ENCODE measurements at places on chromosomes 13 and 19.

DNA sequence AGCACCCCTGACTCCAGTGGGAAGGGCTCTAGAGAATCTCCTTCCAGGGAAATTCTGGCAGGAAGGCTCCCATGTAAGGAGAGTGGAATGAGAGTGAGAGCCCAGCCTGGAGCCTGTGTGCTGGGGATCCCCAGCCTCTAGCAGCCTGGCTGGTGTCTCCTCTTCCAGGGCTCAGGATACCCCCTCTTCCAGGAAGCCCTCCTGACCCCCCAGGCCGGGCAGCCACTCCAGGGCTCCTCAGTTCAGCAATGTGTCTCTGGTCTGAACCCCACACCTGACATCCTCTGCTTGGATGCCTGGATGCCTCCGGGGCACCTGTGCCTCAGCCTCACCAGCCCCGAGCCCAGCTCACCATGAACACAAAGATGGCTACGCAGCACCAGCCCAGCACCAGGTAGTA, 3.0 kb downstream of the C19orf33 start:
- DNase-seq: no peak

DNA sequence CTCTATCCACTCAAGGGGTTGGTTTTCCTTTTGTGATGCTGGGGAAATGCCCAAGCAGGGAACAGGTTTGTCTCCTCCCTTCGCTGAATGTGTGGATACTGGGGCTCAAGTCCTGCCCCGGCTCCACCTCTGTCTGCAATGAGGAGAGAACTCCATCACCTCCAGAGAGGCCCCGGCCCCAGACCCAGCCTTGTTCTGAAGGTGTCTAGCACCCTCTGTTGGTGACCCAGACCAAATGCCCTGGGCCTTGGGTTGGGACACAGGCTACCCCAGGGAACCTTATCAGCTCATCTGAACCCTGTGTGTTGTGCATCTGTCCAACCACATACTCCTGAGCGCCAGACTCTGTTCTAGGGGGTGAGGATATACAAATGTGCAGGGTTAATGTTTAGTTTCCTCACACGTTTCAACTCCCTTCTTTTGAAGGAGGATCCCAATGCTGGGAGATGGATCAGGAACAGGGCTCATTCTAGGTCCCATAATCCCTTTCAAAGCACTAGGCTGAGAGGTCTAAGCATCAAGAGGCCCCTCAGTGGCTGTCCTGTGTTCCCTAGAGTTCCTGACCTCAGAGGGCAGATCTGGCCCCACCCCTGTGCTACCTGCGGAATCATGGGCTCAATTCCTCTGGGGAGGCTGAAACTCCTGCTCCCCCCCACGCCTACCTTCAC, 112.5 kb upstream of the SLC7A1 start:
- peak; percentile 42 for DNase-seq

- no peak for DNase-seq
Measured at GRCh38 chr19:10214784-10215183, 16.3 kb downstream of the S1PR2 start.

DNA sequence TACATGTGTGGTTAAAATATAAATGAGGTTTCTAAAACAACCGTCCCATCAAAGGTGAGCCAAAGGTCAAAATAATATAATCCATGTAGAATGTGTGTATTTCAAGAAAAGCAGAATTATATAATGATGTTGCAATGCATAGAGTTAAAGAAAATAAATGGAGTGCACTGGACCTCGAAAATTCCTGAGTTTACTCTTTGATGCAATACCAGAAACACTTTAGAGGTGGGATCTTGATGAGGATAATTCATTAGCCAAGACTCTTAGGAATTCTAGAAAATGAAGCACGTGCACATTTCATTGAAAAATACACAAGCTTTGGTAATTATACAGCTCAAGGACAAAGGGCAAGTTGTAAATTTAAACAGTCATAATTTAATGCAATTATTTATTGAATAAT, 508.9 kb upstream of the ARGLU1 start:
- DNase-seq: no peak

DNA sequence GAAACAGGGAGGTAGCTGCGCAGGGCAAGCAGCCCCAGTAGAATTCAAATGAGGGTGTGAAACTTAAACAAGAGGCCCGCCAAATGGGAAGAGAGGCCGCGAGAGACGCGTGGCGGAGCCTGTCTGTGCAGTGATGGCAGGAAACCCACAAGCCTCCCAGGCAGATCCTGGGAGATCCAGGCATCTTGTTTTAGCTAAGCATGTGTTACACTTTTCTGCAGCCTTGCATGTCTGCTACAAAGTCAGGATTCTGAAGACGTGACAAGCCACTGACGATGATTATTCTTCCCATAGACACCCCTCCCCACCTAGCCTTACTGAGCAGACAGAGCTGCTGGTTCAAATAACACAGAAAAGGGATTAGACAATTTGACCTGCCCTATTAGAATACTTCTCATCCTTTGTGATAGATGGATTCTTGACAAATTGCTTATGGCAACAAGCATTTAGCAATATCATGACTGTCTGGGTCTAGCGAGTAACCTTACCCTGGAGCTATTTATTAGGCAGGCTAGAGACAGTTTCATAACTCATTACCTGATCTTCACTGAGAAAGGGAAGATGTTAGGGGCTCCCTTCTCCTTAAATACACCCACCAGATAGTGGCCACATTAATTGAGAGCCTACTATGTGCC, 185.2 kb upstream of the IRS2 start:
- DNase-seq: no peak

DNA sequence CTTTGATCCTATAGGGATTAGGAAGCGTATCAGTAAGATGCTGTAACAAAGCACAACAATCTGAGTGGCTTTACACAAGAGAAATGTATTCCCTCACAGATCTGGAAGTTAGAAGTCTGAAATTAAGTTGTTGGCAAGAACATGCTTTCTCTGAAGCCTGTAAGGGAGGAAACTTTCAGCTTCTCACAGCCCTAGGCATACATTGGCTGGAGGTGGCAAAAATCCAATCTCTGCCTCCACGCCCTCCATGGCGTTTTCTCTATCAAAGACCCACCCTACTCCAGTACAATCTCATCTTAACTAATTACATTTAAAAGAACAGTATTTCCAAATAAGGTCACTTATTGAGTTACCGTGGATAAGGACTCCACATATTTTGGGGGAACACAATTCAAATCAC, 211.9 kb downstream of the TDRD3 start:
- no peak for DNase-seq

DNA sequence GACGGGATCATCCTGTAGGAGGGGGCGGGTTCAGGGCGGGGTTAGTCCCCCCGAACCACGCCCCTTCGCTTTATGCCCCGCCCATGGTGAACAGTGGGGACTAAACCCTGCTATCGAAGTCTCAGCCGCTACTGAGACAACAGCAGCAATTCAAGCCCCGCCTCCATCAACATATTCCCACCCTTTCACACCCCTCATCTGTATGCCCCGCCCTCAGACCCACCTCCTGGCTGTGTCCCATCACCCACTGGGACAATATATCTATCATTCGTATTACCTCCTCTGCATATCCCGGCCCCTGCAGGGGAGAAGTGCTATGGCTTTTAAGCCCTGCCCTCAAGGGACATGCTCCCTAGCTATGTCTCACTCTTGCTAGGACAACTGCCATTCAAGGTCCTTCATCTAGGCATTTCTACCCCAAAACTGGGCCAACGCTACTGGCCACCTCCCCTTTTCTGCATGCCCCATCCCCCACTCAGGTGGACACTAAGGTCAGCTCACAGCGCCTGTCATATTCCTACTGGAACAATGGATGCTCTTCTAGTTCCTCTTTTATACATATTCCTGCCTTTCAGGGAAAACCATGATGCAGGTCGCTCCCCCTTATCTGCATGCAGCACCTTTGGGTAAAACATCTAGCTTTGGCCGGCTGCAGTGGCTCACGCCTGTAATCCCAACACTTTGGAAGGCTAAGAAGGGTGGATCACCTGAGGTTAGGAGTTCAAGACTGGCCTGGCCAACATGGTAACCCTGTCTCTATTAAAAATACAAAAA, 11.9 kb downstream of the LRFN1 start:
- no peak for DNase-seq

- no peak for DNase-seq
Measured at GRCh38 chr13:33697926-33698325, 120.0 kb upstream of the RFC3 start.

- no peak for DNase-seq
Measured at GRCh38 chr13:38688674-38689073, 1.8 kb downstream of the FREM2 start.

DNA sequence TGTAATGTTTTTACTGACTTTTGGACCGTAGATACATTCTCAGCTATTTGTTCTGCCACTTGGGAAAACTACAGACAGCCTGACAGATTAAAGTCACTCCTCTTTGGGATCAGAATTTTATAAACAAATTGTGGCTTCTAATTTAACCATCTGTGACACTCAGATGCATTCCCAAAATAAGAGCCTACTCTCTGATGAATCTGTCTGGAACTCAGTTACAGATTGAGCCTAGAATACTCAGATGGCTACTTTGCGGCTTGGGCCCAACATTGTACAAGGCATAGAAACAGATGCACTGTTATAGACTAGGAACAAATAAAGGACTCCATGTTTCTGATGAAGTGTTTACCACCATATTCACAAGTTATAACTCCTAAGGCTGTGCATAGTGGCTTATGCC, 291.0 kb upstream of the SLITRK6 start:
- DNase-seq: no peak

GRCh38 chr19:42626181-42626580, 31.5 kb upstream of the CEACAM8 start:
- no peak for DNase-seq

GRCh38 chr13:31731921-31732320, 7.4 kb upstream of the RXFP2 start:
- no peak for DNase-seq

- no peak for DNase-seq
Measured at GRCh38 chr19:30011051-30011578, 69.1 kb downstream of the URI1 start.

DNA sequence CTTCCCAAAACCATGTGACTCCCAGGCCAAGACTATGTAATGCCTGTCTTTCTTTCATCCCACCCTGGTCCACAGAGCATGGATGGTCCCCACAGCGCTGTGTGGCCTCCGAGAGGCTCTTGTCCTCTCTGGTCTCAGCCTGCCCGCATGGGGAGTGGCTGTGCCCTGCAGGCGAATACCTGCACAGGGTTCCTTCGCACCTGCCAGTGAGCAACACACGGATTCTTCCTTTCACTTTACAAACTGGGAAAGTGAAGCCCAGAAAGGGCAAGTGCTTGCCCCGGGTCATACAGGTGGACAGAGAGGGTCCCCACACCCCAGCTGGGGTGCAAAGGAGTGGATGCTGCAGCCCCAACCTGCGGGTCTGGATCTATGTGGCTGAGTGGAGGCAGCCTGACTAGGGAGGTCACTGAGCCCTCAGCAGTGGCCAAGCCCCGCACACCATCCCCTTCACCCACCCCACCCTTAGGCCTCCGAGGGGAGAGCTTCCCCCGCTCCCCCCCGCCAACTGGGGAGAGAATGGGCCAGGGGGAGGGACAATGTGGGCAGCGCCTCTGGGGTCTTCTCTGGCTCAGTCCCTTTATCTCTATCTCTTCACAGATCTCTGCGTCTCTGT, 747 bp upstream of the MARK4 start:
- no peak for DNase-seq

DNA sequence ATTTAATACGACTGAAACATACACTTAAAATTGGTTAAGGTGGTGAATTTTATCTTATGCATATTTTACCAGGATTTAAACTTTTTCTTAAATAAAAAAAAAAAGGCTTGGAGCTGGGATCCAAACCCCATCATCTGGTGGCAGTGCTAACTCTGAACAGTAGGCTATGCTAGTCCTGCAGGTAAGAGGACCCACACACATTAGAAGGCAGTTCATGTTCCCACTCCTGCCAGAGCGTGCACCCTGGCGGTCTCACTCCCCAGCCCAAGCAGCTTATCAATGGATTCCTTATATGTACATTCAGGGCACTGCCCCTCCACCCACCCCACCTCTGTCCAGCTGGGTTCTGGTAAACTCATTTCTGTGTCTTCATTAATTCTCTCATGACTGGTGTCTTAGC, 31.3 kb upstream of the CEBPA start:
- no peak for DNase-seq

DNA sequence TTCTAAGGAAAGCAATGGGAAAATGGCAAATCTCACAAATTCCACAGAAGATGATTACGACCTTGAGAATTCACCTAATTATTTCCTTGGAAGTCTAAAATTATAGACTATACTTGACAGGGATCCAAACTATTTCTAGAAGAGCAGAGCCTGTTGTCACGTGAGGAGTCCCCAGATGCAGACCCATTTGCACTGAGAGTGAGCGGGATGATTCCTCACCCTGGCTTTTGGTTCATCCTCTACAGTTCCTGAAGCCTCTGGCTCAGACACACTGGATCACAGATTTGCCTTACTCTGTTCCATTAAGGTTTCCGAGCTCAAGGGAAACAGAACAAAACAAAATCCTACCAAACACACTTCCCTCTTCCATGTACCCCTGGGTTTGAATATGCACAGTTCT, 23.0 kb upstream of the CYSLTR2 start:
- DNase-seq: no peak

DNA sequence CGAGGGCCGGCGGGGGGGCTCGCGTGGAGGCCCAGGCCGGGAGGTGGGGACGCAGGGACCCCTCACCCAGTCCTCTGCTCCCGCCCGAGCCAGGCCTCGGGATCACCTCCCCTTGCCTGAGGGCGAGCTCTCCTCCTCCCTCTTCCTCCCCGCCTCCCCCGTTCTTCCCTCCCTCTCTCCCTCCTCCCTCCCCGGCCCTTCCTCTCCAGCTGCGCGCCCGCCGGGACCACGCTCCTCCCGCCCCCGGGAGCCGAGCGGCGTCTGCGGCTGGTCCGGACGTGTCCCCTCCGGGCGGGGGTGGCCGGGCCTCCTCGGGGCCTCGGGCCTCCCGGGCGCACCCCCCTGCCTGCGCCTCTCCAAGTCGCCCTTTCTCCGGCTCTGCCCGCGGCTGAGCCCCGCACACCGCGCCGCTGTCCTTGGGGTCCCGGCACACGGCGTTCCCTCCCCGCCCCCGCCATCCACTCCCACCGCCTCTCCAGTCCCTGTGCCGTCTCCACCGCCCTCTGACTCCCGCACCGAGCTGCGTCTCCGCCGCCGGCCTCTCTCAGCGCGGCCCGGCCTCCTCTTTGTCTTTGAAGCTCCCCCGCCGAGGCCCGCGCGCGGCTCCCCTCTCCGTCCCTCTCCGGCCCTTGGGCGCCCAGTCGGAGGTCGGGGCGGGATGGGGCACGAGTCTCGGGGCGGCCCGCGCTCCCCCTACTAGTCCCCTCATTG, 5.7 kb downstream of the SOX1 start:
- no peak for DNase-seq

- no peak for DNase-seq
Measured at GRCh38 chr13:96500953-96501352, 411.0 kb downstream of the HS6ST3 start.

GRCh38 chr19:38022791-38023670, 116.0 kb downstream of the SIPA1L3 start:
- no peak for DNase-seq

DNA sequence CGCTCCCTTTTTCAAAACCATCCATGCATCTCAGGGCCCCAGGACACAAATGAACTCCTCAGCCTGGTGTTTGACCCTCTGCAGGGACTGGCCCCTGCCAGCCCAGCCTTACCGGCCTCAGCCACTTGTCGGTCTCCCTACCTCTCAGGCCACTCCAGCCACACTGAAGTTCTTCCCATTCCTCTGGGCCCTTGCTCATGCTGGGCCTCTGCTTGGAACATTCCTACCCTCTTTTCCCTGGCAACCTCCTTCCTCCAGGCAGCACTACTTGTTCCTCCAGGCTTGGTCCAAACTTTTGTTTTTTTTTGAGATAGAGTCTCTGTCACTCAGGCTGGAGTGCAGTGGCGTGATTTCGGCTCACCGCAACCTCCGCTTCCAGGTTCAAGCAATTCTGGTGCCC, 7.6 kb upstream of the EGLN2 start:
- no peak for DNase-seq

- no peak for DNase-seq
Measured at GRCh38 chr19:6682607-6683128, 12.7 kb upstream of the TNFSF14 start.

Measured in H54 (cell line).